ENCODE measurements at places on chromosomes 3 and 15. TPM values are rescaled to one million over a fixed set of nuclear protein-coding genes. Genes with fewer than 3 reads are reported as not detected.

DNA sequence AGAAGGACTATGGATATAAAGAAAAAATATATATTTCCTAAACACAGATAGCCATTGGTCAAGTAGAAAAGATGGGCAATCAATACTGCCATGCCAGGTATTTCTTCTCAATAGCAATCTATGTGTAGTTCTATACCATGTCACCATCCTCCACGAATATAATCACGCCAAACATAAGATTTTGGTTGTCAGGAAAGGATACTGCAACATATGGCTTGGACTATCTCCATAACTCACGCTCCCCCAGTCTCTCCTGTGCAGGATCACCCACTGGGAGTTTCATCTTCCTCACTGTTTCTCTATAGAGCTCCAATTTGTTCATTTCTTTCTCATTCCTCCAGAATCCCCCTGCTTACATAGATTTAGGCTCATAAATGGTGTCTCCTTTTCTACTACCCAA is 462.9 kb upstream of the KCNMB2 start:
- no peaks in the 10 kb centered on the region for H3K4me1 ChIP-seq
- no peaks in the 10 kb centered on the region for H3K27me3 ChIP-seq
- no peak overlapping the region for H3K4me3 ChIP-seq
- no peak for DNase-seq

DNA sequence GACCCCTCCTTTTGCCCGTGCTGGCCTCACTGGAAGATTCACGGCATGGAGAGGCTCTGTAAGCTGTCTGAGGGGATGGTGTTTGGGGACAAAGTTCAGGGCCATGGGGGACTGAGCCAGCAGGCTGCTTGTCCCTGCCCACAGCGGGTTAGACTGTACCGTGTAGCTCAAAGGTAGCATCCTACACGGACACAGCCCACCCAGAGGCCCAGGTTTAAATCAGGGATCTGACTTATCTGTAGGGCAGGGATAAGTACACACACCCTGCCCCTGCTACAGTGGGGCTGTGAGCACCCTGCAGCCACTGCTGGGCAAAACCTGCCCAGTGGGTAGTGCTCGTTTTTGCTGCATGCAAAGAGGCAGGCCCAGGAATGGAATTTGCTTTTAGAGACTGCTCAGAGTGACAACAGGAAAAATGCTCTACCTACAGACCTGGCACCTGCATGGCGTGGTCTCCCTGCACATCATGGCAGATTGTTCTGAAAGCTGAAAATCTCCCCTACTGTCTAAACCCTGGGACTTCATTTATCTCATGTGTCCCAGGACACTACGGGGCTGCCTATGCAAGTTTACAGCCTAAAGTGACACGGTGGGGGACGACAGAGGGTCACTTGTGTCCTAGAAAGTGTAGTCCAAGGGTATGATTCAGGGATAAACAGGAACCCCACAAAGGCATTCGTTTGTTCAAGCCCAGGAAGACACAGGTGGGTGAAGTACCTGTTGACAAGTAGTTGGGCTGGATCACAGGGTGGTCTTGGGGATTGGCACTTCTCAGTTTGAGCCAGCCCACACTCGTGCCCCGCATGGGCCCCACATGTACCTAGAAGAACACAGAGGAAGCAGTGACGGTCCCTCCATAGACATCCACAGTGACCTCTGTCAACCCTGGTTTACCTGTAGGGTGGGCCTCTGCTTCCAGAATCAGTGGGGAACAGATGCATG is 27.7 kb downstream of the CHDH start:
- DNase-seq, result no peak
- peaks cover 7% of the 10 kb centered on the region for H3K4me1 ChIP-seq
- H3K4me3 ChIP-seq, result no peak overlapping the region
- H3K27me3 ChIP-seq, result no peaks in the 10 kb centered on the region
- no peak overlapping the region for H3K27ac ChIP-seq

GRCh38 chr15:80480909-80481308 is 76.7 kb downstream of the ARNT2 start:
- DNase-seq, result no peak
- H3K4me3 ChIP-seq, result no peak overlapping the region
- H3K4me1 ChIP-seq, result peaks cover 6% of the 10 kb centered on the region
- H3K27ac ChIP-seq, result no peak overlapping the region
- no peaks in the 10 kb centered on the region for H3K27me3 ChIP-seq
- no peaks in the 10 kb centered on the region for H3K36me3 ChIP-seq

The FGD5 gene
- total RNA-seq, result 20.8 TPM

DNA sequence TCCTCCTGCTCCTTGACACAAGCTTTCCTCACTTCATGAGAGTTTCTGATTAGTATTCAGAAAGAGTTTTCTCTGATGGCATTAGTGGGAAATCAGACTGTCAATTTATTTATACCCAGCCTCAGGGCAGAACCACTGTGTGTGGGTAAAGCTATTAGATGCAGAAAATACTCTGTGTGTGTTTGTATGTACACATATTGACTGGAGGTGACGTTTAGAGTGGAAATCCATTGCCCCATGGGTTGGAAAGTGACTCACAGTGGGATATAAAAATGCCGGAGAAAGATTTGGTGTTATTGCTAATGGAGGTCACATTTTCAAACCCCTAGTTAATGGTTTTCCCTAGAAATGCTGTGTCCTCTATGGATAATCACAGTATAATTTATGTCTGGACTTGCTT is 577.6 kb downstream of the AGBL1 start:
- H3K27me3 ChIP-seq, result no peaks in the 10 kb centered on the region
- no peaks in the 10 kb centered on the region for H3K36me3 ChIP-seq
- H3K4me3 ChIP-seq, result no peak overlapping the region
- no peaks in the 10 kb centered on the region for H3K4me1 ChIP-seq
- no peak overlapping the region for H3K27ac ChIP-seq
- DNase-seq, result no peak

DNA sequence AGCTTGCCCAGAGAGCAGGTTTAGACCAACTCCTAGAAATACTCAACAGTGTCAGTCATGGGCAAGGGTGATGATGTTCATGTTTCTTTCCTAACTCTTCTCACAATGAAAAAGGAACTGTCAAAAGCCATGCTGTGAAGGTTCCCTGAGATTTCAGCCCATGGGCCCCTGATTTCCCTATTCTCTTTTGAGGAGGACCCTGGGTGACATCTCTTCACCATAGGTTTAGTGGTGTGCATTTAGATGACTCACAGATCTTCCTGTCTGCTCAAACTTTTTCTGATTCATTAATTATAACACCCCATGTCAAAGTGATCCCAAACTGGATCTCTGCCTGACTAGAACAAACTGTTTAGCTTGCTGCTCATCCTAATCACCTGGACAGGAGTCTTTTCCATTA is 108.0 kb downstream of the BBX start:
- H3K4me1 ChIP-seq, result no peaks in the 10 kb centered on the region
- no peak overlapping the region for H3K4me3 ChIP-seq
- no peaks in the 10 kb centered on the region for H3K36me3 ChIP-seq
- H3K27me3 ChIP-seq, result no peaks in the 10 kb centered on the region

DNA sequence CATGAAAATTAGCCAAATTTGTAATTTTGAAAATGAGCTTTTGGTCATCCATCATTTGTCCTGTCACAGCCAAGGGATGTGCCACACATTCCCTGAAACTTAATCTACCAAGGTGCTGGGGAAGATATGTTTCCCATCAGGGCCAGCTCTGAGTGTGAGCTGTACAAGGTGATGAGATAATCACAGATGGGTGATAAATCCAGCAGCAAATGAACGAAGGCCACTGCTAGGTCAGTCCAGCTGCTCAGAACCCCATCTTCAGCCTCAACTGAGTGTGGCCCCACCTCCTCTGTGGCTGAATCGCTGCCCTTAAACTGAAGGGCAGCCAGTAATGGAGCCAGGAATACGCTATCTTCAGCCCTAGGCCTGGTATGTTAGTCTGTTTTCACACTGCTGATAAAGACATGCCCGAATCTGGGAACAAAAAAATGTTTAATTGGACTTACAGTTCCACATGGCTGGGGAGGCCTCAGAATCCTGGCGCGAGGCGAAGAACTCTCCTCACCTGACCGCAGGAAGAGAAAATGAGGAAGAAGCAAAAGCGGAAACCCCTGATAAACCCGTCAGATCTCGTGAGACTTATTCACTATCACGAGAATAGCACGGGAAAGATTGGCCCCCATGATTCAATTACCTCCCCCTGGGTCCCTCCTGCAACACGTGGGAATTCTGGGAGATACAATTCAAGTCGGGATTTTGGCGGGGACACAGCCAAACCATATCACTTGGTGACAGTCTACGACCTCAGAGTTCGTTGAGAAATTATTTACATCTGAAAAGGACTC is 553.0 kb downstream of the NTRK3 start:
- H3K36me3 ChIP-seq, result no peaks in the 10 kb centered on the region
- no peak overlapping the region for H3K27ac ChIP-seq
- no peak overlapping the region for H3K4me3 ChIP-seq
- H3K4me1 ChIP-seq, result no peaks in the 10 kb centered on the region
- DNase-seq, result no peak
- no peaks in the 10 kb centered on the region for H3K27me3 ChIP-seq

The TUSC2 gene
- total RNA-seq, result 47.1 TPM

The CCNB2 gene
- 2.1 TPM for total RNA-seq

GRCh38 chr3:56222866-56223265 is 245.4 kb downstream of the ERC2 start:
- no peaks in the 10 kb centered on the region for H3K27me3 ChIP-seq
- DNase-seq, result no peak
- H3K4me1 ChIP-seq, result no peaks in the 10 kb centered on the region
- H3K27ac ChIP-seq, result no peak overlapping the region
- H3K4me3 ChIP-seq, result no peak overlapping the region
- H3K36me3 ChIP-seq, result no peaks in the 10 kb centered on the region

GRCh38 chr3:194070220-194070633 is 65.7 kb upstream of the HES1 start:
- no peaks in the 10 kb centered on the region for H3K36me3 ChIP-seq
- peaks cover 19% of the 10 kb centered on the region for H3K4me1 ChIP-seq
- peak overlapping the region; percentile 91 for H3K27ac ChIP-seq
- no peak for DNase-seq

DNA sequence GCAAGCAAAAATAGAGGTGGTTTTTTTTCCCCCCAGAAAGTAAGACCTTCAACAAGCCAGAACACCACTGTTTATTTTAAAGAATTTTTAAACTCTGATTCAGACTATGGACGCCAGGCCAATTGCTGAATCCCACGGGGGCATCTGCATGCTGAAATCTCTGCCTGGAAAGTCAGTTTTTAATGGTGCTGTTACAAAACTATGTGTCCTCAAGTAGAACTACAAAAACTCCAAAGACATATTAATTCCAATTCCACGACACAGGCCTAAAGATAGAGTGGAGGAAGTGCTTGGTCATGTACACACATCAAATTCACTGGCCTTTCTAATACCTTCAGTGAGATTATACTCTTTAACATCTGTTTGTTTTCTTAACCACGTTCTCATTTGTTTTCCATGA is 490.5 kb upstream of the NR2F2 start:
- H3K27ac ChIP-seq, result peak overlapping the region; percentile 49
- H3K27me3 ChIP-seq, result no peaks in the 10 kb centered on the region
- no peak overlapping the region for H3K4me3 ChIP-seq
- DNase-seq, result peak; percentile 12
- H3K36me3 ChIP-seq, result no peaks in the 10 kb centered on the region
- H3K4me1 ChIP-seq, result no peaks in the 10 kb centered on the region

The C15orf61 gene
- total RNA-seq, result 2.8 TPM

DNA sequence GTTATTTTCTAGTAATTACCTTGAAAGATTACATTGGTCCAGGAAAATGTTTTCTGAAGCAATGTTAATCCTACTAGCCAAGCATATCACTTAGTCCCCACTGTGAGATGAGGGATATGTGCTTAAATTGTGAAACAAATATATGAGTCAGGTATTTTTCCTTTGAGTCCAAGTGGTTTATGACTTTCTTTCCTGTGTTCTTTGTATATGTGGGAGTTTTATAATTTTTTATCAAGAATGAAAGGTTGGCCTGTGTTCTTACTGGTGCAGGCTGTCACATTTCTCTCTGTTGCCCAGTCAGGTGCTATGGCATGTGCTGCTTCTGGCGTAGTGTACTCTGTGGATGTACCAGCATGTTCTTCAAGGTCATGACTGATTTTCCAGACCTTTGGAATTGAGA is 147.4 kb downstream of the CMSS1 start:
- H3K4me3 ChIP-seq, result no peak overlapping the region
- no peaks in the 10 kb centered on the region for H3K27me3 ChIP-seq
- DNase-seq, result no peak
- H3K27ac ChIP-seq, result no peak overlapping the region
- H3K4me1 ChIP-seq, result no peaks in the 10 kb centered on the region

DNA sequence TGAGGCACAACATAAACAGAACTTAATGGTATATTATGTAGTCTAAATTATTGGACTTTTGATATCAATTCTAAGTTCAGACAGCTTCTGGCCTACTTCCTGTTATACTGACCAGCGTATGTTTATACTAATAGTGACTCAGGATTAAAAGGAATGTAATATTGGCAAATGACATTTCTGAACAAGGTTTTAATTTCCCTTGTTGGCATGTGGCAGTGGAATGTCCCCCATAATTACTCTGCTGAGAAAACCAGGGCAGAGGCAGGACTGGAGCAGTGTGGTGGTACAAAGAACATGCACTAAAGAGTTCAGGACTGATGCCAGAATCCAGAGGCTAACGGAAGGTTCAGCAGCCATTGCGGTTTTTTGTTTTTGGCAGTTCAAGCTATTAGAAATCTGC is 184.0 kb downstream of the KCNAB1 start:
- no peak overlapping the region for H3K27ac ChIP-seq
- no peak overlapping the region for H3K4me3 ChIP-seq
- no peaks in the 10 kb centered on the region for H3K27me3 ChIP-seq
- no peaks in the 10 kb centered on the region for H3K36me3 ChIP-seq
- DNase-seq, result peak; percentile 19

DNA sequence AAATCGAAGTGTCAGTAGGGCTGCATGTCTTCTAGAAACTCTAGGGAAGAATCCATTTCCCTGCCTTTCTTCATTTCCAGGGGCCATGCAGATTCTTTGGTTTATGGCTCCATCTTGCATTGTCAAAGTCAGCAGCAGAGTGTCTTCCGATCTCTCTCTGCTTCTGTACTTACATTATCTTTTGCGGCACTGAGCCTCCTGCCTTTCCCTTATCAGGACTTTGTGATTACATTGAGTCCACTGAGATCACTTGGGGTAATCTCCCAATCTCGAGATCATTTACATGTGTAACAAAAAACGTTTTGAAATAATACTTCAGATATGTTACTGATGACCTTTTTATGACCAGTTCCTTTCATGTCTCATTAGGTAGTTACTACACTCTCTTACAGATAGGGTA is 695.9 kb downstream of the NSUN3 start:
- H3K4me1 ChIP-seq, result no peaks in the 10 kb centered on the region
- DNase-seq, result no peak
- H3K4me3 ChIP-seq, result no peak overlapping the region
- H3K27ac ChIP-seq, result no peak overlapping the region
- H3K36me3 ChIP-seq, result no peaks in the 10 kb centered on the region
- H3K27me3 ChIP-seq, result no peaks in the 10 kb centered on the region

DNA sequence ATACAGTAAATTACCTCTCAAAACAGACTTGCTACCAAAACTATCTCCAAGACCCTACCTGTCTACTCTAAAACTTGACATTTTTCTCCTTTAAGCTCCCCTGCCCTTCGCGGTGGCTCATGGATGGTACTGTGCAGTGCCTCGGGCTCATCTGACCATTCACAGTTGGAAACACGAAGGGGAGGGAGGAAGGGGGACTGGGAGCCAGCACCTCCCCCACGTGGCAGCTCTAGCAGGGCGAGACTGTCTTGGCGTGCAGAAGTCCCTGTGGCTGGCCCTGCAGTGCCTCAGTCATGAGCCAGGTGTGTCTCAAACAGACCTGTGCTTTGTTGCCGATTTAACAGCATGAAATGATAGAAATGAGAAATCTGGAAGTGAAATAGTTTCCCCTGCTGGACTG is 372.0 kb downstream of the GABRG3 start:
- no peaks in the 10 kb centered on the region for H3K36me3 ChIP-seq
- no peak overlapping the region for H3K27ac ChIP-seq
- no peaks in the 10 kb centered on the region for H3K4me1 ChIP-seq
- H3K4me3 ChIP-seq, result no peak overlapping the region
